Inflammatory macrophage treated with lipopolysaccharide for 1 hour (primary cell): ENCODE measurements at places on chromosomes 7 and 10.

DNA sequence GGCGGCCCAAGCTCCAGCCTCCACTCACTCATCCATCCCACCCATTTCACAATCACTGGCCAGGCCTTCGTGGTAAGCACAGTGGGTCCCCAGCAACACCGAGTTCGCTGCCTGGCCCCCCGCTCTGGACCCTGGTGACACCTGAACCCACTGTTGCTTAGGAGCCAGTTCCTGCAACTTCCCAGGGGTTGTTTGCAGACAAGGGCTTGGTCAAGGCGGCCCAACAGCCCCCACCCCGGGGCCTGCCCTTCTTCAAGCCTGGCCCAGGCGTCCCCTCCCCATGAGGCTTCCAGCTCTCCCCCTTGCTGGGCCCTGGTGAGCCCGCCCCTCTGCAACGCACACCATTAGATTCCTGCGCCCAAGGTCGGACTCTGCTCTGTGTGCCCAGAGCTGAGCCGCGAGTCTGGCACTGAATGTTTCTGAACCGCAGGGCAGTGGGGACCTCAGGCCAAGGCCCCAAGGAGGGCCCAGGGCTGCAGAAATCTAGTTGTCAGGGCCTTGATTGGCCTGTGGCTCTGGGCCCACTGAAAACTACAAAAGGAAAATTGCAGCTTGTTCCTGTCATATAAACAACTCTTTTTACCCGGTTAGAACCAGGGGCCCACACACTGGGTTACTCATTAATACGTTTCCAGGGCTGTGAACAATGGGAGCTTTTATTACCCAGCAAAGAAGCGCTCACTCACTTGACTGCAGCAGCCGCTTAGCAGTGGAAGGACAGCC, 2.1 kb upstream of the COX19 start:
- DNase-seq, result no peak

DNA sequence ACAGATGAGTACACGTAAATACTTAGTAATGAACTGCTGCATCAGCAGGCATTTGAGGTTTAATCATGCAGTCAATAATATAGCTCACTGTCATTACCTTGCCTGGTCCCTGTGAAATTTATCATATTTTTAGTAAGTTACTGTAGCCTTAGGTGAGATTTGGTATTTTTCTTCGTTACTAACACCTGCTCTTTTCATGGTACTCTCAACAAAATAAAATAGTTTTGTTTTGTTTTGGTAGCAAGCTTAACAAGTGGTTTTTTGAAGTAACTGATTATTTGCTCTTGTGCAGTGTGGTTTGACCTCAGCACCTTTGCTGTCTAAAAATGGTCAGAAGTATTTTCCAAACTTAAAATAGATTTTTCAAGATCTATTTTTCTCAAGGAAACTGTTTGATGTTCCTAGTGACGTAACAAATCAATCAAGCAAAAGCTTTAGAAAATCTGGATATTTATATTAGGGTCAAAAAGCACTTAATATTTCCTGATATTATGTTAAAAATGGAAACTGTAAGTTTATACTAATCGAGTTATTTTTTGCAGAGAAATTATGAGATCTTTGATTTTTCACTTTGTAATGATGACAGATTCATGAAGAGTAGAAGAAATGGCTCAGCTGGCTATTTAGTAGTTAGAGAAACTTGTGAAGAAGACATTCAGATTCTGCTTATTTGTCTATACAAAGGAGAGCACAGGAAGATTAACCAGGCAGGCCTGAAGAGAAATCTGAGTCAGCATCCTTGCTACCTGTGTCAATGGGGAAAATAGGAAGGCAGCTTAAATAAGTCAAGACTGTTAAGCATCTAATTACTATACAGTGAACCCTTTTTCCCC, 21.0 kb upstream of the RPA3 start:
- no peak for DNase-seq

- no peak for DNase-seq
Observed at GRCh38 chr10:118471863-118472262, 123.6 kb downstream of the PRLHR start.

GRCh38 chr7:4079956-4080355, 602.1 kb upstream of the FOXK1 start:
- no peak for DNase-seq

DNA sequence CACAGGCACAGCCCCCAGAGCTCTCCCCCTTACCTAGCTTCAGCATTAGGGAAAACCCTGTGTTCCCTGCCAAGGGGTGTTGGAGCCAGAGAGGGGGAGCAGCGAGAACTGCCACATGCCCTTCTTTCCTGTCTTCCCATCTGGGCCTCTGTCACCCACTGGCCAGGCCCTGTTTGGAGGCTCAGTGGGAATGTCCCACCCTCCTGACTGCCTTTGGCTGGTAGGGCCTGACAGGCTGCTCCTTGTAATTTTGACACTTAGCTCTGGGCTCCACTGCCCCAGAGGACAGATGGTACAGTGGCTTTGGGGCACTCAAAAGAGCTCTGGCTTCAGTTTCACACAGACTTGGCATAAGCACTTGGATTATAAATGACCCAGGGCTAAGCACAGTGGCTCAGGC, 50.6 kb downstream of the GRID2IP start:
- no peak for DNase-seq

DNA sequence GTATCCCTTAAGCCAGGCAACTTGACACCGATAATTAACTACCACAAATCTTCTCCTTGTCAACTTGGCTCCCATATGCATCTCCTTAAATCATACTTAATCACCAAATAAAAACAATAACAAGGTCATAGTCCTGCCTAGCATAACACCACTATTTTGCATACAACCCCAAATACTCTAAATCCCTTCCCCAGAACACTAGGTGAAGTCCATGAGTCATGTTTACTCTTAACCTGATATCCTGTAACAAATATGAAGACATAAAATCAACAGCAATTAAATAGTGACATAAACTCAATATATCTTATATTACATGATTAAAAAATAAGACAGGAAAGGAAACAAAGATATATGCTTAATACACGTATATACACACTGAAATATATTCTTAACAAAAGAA, 362.0 kb downstream of the ETV1 start:
- no peak for DNase-seq

GRCh38 chr10:102819054-102819453, 18.2 kb downstream of the CYP17A1 start:
- DNase-seq, result peak; percentile 80

GRCh38 chr10:9331583-9332008, 1277.1 kb downstream of the GATA3 start:
- peak; percentile 69 for DNase-seq

DNA sequence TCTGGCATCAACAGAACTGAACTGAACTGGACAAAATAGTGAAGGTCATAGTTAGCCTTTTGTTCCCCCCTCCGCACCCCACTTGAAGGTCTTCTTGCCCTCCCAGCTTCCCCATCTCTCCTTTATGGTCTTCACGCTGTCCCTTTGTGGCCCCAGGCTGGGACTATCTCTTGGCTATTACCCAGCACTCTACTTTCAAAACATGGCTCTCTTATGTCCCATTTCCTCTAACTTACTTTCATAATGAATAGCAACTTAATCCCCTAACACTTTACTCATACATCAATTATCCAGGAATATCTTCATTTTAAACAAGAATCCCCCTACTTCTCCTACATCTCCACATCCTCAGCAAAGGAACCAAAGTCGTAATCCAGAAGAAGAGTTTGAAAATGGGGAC, 135.3 kb upstream of the ITGB1 start:
- no peak for DNase-seq

DNA sequence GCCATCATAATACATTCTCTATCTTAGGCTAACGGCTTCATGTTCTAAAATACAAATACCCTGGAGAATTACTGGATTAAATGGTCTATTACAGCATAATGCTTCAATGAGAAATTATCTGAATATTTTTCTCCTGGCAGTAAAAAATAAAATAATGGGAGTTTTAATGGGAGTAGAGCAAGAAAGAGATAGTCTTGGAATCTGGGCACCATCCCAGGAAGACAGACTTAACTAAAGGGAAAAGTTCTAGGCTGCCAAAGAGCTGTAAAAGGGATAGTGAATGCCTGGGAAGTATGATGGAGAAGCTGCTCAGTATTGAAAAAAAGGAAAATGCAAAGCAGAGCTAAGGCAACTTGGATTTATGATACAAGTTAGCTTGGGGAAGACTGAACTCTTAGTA, 12.1 kb upstream of the SYPL1 start:
- no peak for DNase-seq

GRCh38 chr10:112356686-112357085, 17.2 kb upstream of the ACSL5 start:
- no peak for DNase-seq

- no peak for DNase-seq
Observed at GRCh38 chr10:124204726-124205125, 111.3 kb upstream of the CHST15 start.

GRCh38 chr7:300048-300447, 10.1 kb downstream of the FOXL3 start:
- DNase-seq, result no peak
